ENCODE measurements at places on chromosomes 4 and X.

GRCh38 chrX:116749943-116750342, 287.2 kb upstream of the CT83 start:
- DNase-seq, result no peak

GRCh38 chr4:55439023-55439422, 43.3 kb downstream of the TMEM165 start:
- DNase-seq, result no peak

DNA sequence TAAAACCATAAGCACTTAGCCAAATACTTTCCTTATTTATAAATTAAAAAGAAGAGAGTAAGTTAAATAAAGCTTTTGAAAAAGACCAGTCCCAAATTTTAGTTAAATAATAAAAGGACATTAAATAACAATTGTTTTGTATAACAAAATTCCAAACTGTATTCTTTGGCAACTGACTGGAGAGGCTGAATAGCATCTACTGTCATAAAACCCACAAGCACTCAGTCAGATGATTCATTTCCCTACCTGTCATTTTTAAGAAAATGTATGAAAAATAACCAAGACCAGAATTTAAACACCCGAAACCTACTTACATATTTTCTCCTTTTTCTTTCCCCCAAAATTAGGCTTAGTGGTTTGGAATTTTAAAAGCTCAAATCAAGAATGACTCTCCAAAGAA, 32.5 kb upstream of the SMIM10L2A start:
- DNase-seq, result no peak

GRCh38 chrX:74779175-74779574, 146.1 kb downstream of the NEXMIF start:
- DNase-seq, result no peak

GRCh38 chr4:127210893-127211649, 421.7 kb upstream of the INTU start:
- no peak for DNase-seq

- no peak for DNase-seq
Observed at GRCh38 chrX:133794126-133794525, 191.3 kb downstream of the GPC3 start.

- DNase-seq, result no peak
Observed at GRCh38 chr4:14596904-14597303, 405.4 kb upstream of the CPEB2 start.

- no peak for DNase-seq
Observed at GRCh38 chr4:26302031-26302899, 18.5 kb upstream of the RBPJ start.

DNA sequence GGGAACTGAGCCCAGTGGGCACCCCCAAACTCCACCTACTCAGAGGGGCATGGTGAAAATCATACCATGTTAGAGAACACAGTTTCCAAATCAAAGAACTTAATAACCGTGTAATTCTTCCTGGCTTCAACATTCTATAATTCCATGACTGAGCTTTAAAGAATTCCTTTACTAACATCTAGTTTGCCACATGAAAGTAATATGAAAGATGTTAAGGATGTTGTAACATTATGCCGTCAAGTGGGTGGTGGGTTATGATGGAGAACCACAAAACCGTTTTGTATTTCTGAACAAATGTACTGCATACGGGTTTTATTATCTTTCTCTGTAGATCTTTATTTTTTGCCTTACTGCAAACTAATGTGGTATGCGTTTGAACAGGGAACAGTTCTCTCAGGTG, 549.0 kb upstream of the MAGEB2 start:
- no peak for DNase-seq

- no peak for DNase-seq
Observed at GRCh38 chr4:94332983-94333590, 9.5 kb downstream of the HPGDS start.

DNA sequence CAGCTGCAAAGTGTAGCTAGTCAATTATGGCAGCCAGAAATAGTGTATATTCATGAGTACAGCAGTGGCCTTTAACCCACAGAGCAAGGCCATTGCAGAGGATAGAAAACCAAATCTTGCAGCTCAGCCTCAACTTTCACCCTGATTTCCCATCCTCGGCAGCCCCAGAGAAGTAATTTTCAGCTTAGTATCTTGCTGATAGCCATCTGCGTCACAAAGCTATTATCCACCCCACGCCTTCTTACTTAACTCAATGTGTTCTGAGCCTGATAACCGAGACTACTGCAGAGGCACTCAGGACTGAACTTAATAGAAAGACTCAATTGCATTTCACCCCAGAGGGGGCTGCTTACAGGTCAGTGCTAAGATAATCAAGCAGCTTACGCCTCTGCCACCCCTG, 174.5 kb upstream of the MAOA start:
- no peak for DNase-seq

- DNase-seq, result no peak
Observed at GRCh38 chrX:19593690-19594089, 78.4 kb upstream of the MAP3K15 start.

DNA sequence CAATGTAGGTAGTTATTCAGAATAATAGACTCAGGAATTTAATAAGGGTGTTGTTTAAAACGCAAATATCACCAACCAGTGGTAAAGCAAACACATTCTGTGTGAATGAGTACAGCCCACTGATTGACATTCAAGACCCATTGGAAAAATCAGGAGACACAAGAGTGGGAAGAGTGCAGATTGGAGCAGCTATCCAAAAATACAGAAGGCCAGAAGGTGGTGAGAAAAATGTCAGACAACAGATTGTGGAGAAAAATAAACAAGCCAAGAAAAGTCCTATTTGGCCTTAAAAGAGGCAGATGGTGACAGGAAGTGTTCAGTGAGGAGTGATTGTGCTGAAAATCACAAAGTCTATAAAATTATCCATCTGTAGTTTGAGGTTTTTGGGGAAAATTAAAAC, 39.3 kb downstream of the CPE start:
- no peak for DNase-seq

Measured in T-helper 22 cell (primary cell).